ENCODE measurements at places on chromosomes 6 and 20.

DNA sequence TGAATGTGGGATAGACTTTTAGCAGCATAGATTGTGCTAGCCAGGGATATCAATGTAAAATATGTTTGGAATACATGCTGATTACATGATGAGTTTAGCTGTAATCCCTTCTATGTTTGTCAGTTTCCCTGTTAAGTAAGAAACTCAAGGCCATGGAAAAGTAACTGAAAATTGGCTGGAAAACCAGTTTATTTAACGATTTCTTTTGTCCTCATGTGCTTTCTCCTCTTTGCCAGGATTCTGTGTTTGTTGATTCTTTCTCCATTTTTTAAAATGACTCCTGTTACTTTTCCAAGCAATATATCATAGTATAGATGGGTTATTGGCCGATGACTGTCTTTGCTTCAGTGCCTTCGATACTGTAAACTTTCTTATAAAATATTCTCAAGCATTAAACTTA, 87.5 kb downstream of the SAMD5 start:
- DNase-seq: no peak

GRCh38 chr6:154202339-154202738, 154.3 kb downstream of the IPCEF1 start:
- DNase-seq: no peak

DNA sequence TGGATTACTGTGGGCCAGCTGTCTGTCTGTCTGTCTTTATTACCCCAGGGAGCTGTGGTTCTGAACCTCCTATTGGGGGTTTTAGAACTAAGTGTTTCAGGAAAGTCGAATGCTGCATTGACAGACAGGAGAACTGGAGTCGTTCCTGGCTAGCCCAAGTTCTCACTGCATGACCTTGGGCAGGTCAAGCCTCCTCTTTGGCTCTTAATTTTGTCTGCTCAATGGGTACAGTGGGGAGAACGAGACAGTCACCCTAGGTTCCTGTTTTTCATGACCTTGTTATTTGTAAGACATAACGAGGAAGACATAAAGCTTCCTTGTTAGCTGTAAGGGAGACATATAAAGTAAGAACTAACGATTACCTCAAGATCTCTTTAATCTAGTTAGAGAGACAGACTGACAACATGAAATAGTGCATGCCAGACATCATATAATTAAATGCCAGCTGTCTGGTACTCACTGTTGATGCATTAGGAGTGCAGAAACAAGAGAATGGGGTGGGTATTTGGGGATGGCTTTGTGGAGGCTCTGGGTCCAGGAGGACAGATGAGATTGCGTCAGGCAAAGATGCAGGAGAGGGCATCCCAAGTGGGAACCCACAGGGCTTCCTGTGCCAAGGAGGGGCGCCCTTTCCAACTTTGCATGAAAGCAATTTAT, 3.7 kb upstream of the CCDC167 start:
- no peak for DNase-seq

DNA sequence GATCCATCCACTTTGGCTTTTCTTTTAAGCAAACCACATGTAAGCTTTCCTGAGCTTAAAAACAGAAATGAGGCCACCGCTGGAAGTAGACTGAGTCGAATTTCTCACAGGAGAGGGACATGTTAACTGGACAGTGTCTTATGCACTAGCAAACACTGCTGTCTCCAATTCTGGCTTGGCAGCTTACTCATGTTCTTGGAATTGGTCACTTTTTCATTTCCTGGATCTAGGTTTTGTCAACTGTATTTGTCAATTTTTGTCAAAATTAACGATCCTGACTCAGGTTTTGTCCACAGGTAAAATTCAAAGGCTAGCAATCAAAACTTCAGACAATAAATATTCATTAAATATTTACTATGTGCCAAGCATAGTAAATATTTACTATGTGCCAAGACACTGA, 601.5 kb downstream of the RNF144B start:
- DNase-seq: no peak
